Activated T-helper 2 cell treated with anti-CD3 and anti-CD28 coated beads, Interferon-gamma antibody, Interleukin-2, Interleukin-4, amounts not matched to agents 10 μg/mL and 5 μg/mL and 100 μg/mL, durations not matched to agents 14 hours and 24 hours and 36 hours (primary cell): ENCODE measurements at places on chromosomes 4 and X. TPM values are rescaled to one million over a fixed set of nuclear protein-coding genes. Genes with fewer than 3 reads are reported as not detected.

Gene TMSB15A
- total RNA-seq, result 0.37 and 0.39 TPM in 2 replicates

- H3K27ac ChIP-seq, result no peak overlapping the region
- no peak for DNase-seq
- H3K4me3 ChIP-seq, result no peak overlapping the region
- H3K4me1 ChIP-seq, result no peaks in the 10 kb centered on the region
- no peaks in the 10 kb centered on the region for H3K36me3 ChIP-seq
These were observed 104.8 kb upstream of the CASK start for GRCh38 chrX:42028109-42028508.

Gene MAGEA2
- total RNA-seq, result not detected in 2 replicates

- no peak overlapping the region for H3K4me3 ChIP-seq
- no peaks in the 10 kb centered on the region for H3K36me3 ChIP-seq
- H3K4me1 ChIP-seq, result no peaks in the 10 kb centered on the region
- H3K27ac ChIP-seq, result no peak overlapping the region
- H3K27me3 ChIP-seq, result no peaks in the 10 kb centered on the region
- DNase-seq, result no peak
These were observed 1444.2 kb downstream of the ADGRL3 start for GRCh38 chr4:62644372-62644771.

Gene DGAT2L6
- not detected in 2 replicates for total RNA-seq

Gene ARFIP1
- 16.6 and 16.7 TPM in 2 replicates for total RNA-seq
